ENCODE measurements at places on chromosomes 3 and 15. TPM values are rescaled to one million over a fixed set of nuclear protein-coding genes. Genes with fewer than 3 reads are reported as not detected.
A peak's percentile ranks its signal among the peaks of the same experiment; 100 is the strongest.

- H3K27me3 ChIP-seq, result no peaks in the 10 kb centered on the region
- DNase-seq, result no peak
- no peaks in the 10 kb centered on the region for H3K36me3 ChIP-seq
- H3K4me3 ChIP-seq, result no peak overlapping the region
- no peak overlapping the region for H3K27ac ChIP-seq
Observed at GRCh38 chr3:52130966-52131622, 23.1 kb downstream of the POC1A start.

Gene SLC28A1
- total RNA-seq, result not detected

GRCh38 chr3:48633256-48633655 lies 2.0 kb downstream of the SLC26A6 start:
- no peak for DNase-seq
- H3K27me3 ChIP-seq, result no peaks in the 10 kb centered on the region
- peaks cover 31% of the 10 kb centered on the region for H3K36me3 ChIP-seq
- no peak overlapping the region for H3K27ac ChIP-seq
- H3K4me1 ChIP-seq, result peaks cover 11% of the 10 kb centered on the region

Gene STRIT1
- not detected for total RNA-seq

- H3K36me3 ChIP-seq, result no peaks in the 10 kb centered on the region
- H3K27me3 ChIP-seq, result no peaks in the 10 kb centered on the region
- no peak overlapping the region for H3K4me3 ChIP-seq
- no peaks in the 10 kb centered on the region for H3K4me1 ChIP-seq
- DNase-seq, result no peak
Observed at GRCh38 chr15:64146885-64147681, 4.4 kb upstream of the SNX22 start.

Gene FAIM
- 12.2 TPM for total RNA-seq

DNA sequence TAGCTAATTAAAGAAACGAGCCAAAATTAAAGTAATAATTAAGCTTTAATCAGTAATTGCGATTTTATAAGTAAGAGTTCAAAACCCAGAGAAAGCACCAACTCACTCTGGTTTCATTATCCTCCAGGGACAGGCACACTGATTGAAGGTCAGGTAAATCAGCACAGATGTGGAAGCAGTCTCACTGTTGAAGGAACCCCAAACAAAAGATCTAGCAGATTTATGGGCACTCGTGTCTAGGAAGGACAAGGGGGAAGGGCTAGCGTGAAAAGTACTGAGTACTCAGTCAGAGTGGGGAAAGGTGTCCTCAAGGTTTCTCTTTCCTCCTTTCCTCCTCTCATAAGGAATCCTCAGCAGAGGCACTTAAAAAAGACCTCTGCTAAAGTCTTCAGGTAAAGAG lies 320.1 kb downstream of the PYDC2 start:
- DNase-seq, result no peak
- peaks cover 3% of the 10 kb centered on the region for H3K4me1 ChIP-seq

GRCh38 chr15:55998478-55998877 lies 5.1 kb upstream of the NEDD4 start:
- H3K27ac ChIP-seq, result no peak overlapping the region
- DNase-seq, result no peak
- H3K27me3 ChIP-seq, result no peaks in the 10 kb centered on the region
- H3K36me3 ChIP-seq, result no peaks in the 10 kb centered on the region
- no peak overlapping the region for H3K4me3 ChIP-seq
- H3K4me1 ChIP-seq, result peaks cover 8% of the 10 kb centered on the region

GRCh38 chr3:145648396-145648795 lies 512.6 kb downstream of the PLOD2 start:
- H3K27ac ChIP-seq, result no peak overlapping the region
- H3K27me3 ChIP-seq, result no peaks in the 10 kb centered on the region
- no peak overlapping the region for H3K4me3 ChIP-seq
- no peaks in the 10 kb centered on the region for H3K36me3 ChIP-seq
- no peak for DNase-seq
- no peaks in the 10 kb centered on the region for H3K4me1 ChIP-seq

Gene GOLGA6L7
- not detected for total RNA-seq

- no peaks in the 10 kb centered on the region for H3K36me3 ChIP-seq
- no peak overlapping the region for H3K4me3 ChIP-seq
- DNase-seq, result no peak
- H3K4me1 ChIP-seq, result peaks cover 5% of the 10 kb centered on the region
- no peak overlapping the region for H3K27ac ChIP-seq
Observed at GRCh38 chr15:65374821-65375401, 2.9 kb downstream of the IGDCC3 start.

- H3K36me3 ChIP-seq, result no peaks in the 10 kb centered on the region
- no peak overlapping the region for H3K27ac ChIP-seq
- DNase-seq, result no peak
- no peak overlapping the region for H3K4me3 ChIP-seq
- no peaks in the 10 kb centered on the region for H3K4me1 ChIP-seq
Observed at GRCh38 chr3:102532901-102533300, 98.1 kb downstream of the ZPLD1 start.

DNA sequence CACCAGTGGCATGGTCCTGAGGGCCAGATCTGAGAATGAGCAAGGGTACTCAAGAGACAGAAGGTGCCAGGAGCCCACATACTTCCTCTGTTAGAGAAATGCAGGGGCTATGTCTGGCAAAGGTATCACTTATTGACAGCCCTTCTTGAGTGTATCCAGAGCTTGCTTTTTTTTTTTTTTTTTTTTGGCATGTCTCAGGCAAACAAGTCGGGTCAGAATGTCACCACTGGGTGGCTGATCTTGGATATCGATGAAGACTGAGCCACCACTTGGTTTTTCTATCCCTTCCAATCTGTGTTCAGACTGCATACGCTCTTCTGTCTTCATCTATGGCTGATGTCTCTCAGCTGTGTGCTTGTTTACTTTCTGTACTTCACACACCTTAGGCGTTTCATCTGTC lies 363.4 kb upstream of the C2CD4B start:
- DNase-seq, result no peak
- H3K4me3 ChIP-seq, result no peak overlapping the region
- H3K27me3 ChIP-seq, result peaks cover 23% of the 10 kb centered on the region
- H3K36me3 ChIP-seq, result no peaks in the 10 kb centered on the region

Gene ULK4
- total RNA-seq, result 6.3 TPM

Gene PGBD4
- total RNA-seq, result 0.96 TPM

GRCh38 chr15:26972636-26973035 lies 1.7 kb downstream of the GABRG3 start:
- H3K27ac ChIP-seq, result no peak overlapping the region
- no peaks in the 10 kb centered on the region for H3K36me3 ChIP-seq
- H3K4me1 ChIP-seq, result no peaks in the 10 kb centered on the region
- H3K27me3 ChIP-seq, result no peaks in the 10 kb centered on the region

Gene DLL4
- 1.5 TPM for total RNA-seq

DNA sequence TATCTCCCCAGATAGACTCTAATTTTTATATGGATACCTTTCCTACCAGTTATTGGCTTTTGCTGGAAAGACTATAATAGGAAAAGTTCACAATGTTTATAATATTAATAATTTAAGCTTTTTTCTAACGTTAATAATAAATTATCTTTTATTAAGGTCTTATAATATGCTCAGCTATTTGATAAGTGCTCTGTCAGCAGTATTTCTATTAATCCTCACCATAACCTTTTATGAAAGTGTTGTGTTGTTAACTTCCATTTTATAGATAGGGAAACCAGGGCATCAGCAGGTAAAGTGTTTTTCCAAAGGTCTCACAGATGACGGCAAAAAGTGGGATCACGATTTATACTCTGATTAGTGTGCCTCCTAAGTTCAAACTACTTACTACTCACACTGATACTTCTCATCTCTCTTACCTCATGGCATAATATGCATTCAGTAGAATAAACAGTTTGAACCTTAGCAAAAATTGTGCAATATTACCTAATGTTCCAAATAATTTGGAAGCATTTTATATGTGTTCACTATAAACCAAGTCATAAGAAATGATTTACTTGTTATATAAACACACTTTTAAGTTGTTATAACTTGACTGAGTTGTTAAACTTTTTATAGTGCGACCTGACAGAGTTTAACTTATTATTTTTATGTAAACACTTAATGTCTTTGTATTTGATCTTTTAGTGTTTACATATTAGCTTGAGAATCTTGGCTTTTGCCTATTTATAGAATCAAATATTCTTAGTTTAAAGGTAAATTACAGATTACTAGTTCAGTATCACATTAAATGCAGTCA lies 274.9 kb upstream of the DCBLD2 start:
- no peak for DNase-seq
- H3K27me3 ChIP-seq, result no peaks in the 10 kb centered on the region
- H3K4me1 ChIP-seq, result no peaks in the 10 kb centered on the region

Gene SMCO1
- not detected for total RNA-seq

Gene MAGEL2
- total RNA-seq, result not detected

GRCh38 chr3:107525644-107526305 lies 3.0 kb downstream of the BBX start:
- H3K36me3 ChIP-seq, result no peaks in the 10 kb centered on the region
- DNase-seq, result no peak
- peak overlapping the region; percentile 86 for H3K27ac ChIP-seq
- no peaks in the 10 kb centered on the region for H3K27me3 ChIP-seq
- H3K4me3 ChIP-seq, result peak overlapping the region; percentile 81

GRCh38 chr3:36650271-36650671 lies 114.1 kb downstream of the DCLK3 start:
- H3K4me3 ChIP-seq, result no peak overlapping the region
- H3K27ac ChIP-seq, result no peak overlapping the region
- H3K27me3 ChIP-seq, result peaks cover 23% of the 10 kb centered on the region

DNA sequence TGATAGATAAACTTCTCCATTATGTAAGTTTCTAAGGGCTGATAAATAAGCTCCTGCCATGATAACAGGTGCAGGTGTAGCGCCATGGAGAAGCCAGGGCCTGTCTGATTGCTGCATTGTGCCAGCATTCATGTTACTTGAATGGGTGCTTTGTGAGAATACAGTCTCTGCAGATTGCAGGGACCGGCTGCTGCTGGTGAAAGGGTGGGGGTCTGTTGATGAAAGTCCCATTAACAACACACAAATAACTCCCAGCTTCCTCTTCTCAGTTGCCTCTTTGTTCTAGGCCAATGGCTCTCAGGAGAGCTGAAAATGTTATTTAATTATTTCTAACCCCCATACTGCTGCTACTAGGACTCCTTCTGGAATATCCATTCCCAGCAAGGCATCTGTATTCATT lies 77.2 kb downstream of the RTP4 start:
- no peak overlapping the region for H3K4me3 ChIP-seq
- no peaks in the 10 kb centered on the region for H3K4me1 ChIP-seq
- DNase-seq, result no peak
- H3K27ac ChIP-seq, result no peak overlapping the region
- no peaks in the 10 kb centered on the region for H3K36me3 ChIP-seq
- no peaks in the 10 kb centered on the region for H3K27me3 ChIP-seq

GRCh38 chr3:190305406-190305805 lies 16.8 kb downstream of the CLDN1 start:
- no peak overlapping the region for H3K27ac ChIP-seq
- H3K36me3 ChIP-seq, result no peaks in the 10 kb centered on the region
- DNase-seq, result no peak
- H3K27me3 ChIP-seq, result no peaks in the 10 kb centered on the region

DNA sequence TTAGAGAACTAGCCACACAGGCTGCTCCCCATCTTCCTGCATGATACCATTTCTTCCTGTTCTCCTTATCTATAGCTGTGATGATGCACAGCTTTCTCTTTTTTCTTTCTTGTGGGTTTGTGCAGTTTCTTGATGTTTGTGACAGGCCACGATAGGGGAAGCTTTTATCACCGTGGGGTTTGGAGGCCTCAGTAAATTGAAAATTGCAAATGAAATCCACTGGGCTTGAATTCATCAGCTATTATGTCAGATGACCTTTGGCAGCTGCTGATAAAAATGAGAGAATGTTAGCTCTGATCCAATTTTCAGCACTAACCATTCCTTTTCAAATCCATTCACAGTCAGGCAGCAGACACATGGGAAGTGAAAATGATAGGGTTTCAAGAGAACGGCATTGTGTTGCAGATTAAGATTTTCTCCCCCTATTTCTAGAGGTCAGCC lies 176.9 kb upstream of the SOX2 start:
- H3K27me3 ChIP-seq, result peaks cover 11% of the 10 kb centered on the region
- DNase-seq, result no peak
- H3K27ac ChIP-seq, result no peak overlapping the region
- H3K36me3 ChIP-seq, result no peaks in the 10 kb centered on the region
- no peaks in the 10 kb centered on the region for H3K4me1 ChIP-seq

GRCh38 chr3:167318996-167319615 lies 61.0 kb downstream of the ZBBX start:
- H3K4me3 ChIP-seq, result no peak overlapping the region
- H3K27me3 ChIP-seq, result no peaks in the 10 kb centered on the region
- no peaks in the 10 kb centered on the region for H3K36me3 ChIP-seq
- H3K4me1 ChIP-seq, result 0 out of 2 replicates have a peak, but pooled peaks cover 4% of the 10 kb centered on the region
- no peak overlapping the region for H3K27ac ChIP-seq

- no peak overlapping the region for H3K4me3 ChIP-seq
- no peak overlapping the region for H3K27ac ChIP-seq
- H3K36me3 ChIP-seq, result no peaks in the 10 kb centered on the region
Observed at GRCh38 chr3:43764471-43764870, 73.7 kb downstream of the ABHD5 start.

GRCh38 chr3:32089476-32089875 lies 16.9 kb upstream of the GPD1L start:
- DNase-seq, result no peak
- H3K36me3 ChIP-seq, result no peaks in the 10 kb centered on the region
- no peaks in the 10 kb centered on the region for H3K4me1 ChIP-seq
- no peaks in the 10 kb centered on the region for H3K27me3 ChIP-seq
- no peak overlapping the region for H3K27ac ChIP-seq

- no peaks in the 10 kb centered on the region for H3K4me1 ChIP-seq
- no peak overlapping the region for H3K4me3 ChIP-seq
- no peak overlapping the region for H3K27ac ChIP-seq
- no peak for DNase-seq
Observed at GRCh38 chr3:119069725-119070124, 35.1 kb upstream of the IGSF11 start.

- no peak overlapping the region for H3K27ac ChIP-seq
- H3K4me1 ChIP-seq, result no peaks in the 10 kb centered on the region
- no peaks in the 10 kb centered on the region for H3K27me3 ChIP-seq
- H3K4me3 ChIP-seq, result no peak overlapping the region
- no peaks in the 10 kb centered on the region for H3K36me3 ChIP-seq
- DNase-seq, result no peak
Observed at GRCh38 chr3:193857996-193858395, 265.0 kb downstream of the OPA1 start.

- no peak for DNase-seq
- H3K4me1 ChIP-seq, result no peaks in the 10 kb centered on the region
Observed at GRCh38 chr15:60035344-60035743, 31.2 kb downstream of the FOXB1 start.

GRCh38 chr3:185094697-185095096 lies 58.2 kb downstream of the C3orf70 start:
- no peaks in the 10 kb centered on the region for H3K4me1 ChIP-seq
- no peak for DNase-seq
- H3K4me3 ChIP-seq, result no peak overlapping the region
- H3K27me3 ChIP-seq, result no peaks in the 10 kb centered on the region
- H3K27ac ChIP-seq, result no peak overlapping the region

GRCh38 chr3:43613976-43614375 lies 7.8 kb downstream of the ANO10 start:
- H3K27ac ChIP-seq, result no peak overlapping the region
- no peak overlapping the region for H3K4me3 ChIP-seq
- no peak for DNase-seq
- no peaks in the 10 kb centered on the region for H3K36me3 ChIP-seq
- no peaks in the 10 kb centered on the region for H3K27me3 ChIP-seq
